ENCODE measurements at places on chromosomes 5 and 9.
A peak's percentile ranks its signal among the peaks of the same experiment; 100 is the strongest.

- no peak for ATAC-seq
Measured at GRCh38 chr5:123429993-123430392, 6.8 kb upstream of the CEP120 start.

- ATAC-seq = no peak
Measured at GRCh38 chr5:175079707-175080106, 355.3 kb downstream of the MSX2 start.

DNA sequence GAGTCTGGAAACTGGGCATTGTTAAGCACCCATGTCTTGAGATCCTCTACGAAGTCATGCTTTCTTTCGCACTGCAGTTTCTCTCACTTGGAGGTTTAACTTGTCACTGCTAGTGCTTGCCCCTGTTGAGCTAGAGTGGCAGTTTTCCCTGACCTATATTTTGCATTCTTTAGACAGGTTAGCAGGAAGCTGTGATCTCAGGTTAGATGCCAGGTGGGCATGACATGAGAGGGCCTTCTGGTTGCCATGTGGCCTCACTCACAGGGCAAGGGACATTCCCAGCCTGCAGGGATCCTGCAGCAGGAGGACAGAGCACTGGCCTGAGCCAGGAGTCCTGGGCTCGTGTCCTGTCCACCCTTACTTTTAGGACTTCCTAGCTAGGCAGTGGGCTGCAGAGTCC, 28.6 kb downstream of the SLC36A1 start:
- ATAC-seq = no peak

GRCh38 chr5:181224390-181225229, 1.5 kb downstream of the TRIM41 start:
- no peak for ATAC-seq

DNA sequence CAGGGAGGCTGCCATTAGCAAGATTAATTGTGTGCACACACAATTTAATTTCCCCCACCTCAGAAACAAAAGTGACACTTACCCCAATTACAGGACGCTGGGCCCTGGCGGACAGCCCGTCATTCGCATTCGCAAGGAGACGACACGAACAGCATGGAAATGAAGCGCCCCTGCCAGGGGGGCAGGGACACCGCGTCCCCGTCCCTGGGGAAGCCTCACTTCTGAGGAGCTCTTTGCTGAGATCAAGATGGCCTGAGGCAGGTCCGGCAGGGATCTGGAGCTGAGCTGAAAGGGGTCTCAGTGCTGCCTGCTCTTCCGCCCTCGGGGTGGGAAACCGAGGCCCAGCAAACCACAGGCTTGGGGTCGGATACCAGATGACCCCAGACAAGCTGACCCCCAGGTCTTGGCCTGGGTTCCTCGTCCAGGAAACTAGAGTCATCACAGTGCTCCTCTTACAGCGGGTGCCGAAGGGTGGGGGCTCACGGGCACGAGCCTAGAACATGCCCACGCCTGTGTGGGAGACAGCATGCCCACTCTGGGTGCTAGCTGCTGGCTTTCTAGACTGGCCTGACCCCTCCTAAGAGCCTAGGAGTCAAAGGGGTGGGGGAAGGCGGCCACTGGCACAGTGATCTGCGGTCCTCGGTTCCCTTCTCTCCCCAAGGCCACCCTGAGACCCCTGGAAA, 103.2 kb downstream of the VAV2 start:
- no peak for ATAC-seq

DNA sequence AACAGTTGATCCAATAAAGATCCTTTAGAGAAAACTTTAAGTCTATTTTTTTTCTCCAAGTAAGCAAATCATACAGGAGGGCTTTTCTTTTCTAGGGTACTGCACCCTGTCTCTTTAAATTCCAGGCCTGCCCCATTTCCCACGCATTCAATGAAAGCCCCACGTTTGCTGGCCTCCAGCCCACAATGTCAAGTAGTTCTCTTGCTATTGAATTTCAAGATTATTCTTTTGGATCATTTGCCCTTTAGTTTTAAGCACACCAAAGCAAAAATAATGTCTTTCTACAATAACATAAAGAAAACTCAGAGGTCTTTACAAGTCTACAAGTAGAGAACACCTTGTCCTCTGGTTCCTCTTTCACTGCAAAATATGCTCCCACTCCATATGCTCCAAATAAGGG, 15.6 kb downstream of the MLLT3 start:
- ATAC-seq = no peak

GRCh38 chr5:148790545-148791333, 35.7 kb upstream of the ADRB2 start:
- ATAC-seq = peak; percentile 48

- ATAC-seq = no peak
Measured at GRCh38 chr9:99773468-99774138, 48.1 kb upstream of the NR4A3 start.

DNA sequence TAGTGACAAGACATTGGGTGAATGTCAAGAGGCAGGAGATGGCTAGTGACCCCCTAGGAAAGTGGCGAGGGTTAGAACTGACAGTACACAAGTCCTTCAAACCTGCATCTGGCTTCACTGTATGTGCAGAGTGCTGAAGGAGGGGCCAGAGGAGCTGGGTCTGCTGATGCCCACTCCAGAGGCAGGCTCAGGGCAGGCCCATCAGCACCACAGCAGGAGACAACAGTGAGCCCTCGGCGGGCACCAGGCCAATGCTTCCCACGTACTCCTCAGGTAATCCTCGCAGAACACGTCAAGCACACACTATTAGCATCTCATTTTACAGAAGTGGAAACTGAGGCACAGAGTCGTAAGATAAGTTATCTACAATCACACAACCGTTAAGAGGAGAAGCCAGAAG, 76.1 kb upstream of the SH3PXD2B start:
- no peak for ATAC-seq

GRCh38 chr9:29648132-29648531, 2074.9 kb upstream of the C9orf72 start:
- ATAC-seq = no peak

GRCh38 chr5:101977729-101978345, 318.2 kb downstream of the SLCO4C1 start:
- no peak for ATAC-seq

DNA sequence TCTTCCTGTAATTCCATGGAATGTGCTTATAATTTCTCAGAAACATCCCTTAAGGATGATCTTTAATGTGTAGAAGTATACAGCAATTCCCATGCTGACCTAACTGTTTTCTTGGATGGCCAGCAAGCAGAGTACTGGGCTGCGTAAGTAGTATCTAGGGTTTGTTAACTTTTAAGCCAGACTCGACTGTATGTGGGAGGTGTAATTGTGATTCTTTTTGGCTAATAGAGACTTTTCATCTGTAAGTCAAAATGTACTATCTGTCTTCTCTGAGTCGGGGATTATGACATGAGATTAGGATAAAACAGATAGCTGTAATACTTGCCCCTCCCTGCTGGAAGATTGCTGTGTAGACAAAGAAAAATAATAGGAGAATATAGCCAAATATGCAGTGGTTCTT, 169.3 kb downstream of the SGCD start:
- no peak for ATAC-seq

GRCh38 chr9:16070455-16071145, 517.8 kb downstream of the CCDC171 start:
- ATAC-seq = no peak

DNA sequence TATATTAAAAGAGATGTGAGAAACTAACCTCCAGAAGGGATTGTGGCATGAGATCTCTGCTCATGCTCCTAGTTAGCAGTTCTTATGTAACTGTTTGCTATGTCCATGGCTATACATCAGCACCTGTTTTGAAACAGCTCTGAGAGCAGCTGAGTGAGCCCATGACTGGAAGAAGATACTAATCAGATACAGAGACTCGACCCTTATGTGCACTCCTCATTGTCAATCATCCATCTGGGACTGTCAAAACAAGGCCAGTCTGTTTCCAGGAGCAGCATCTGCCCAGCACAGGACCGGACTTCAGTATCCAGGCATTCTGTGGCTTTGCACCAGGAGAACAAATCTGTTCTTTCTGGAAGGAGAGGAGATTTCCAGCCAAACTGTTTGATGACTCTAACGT, 77.7 kb downstream of the EFNA5 start:
- no peak for ATAC-seq

- no peak for ATAC-seq
Measured at GRCh38 chr5:2172471-2172870, 289.7 kb upstream of the IRX4 start.

DNA sequence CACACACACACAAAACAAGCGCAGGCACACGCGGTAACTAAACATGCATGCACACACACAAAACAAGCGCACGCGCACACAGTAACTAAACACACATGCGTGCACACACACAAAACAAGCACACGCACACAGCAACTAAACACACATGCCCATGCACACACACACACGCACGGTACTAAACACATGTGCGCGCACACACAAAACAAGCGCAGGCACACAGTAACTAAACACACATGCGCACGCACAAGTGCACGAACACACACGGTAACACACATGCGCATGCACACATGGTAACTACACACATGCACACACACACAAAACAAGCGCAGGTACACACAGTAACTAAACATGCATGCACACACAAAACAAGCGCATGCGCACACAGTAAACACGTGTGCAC, 19.9 kb upstream of the SLC6A3 start:
- no peak for ATAC-seq

GRCh38 chr5:173003360-173003759, 19.8 kb downstream of the ATP6V0E1 start:
- ATAC-seq = no peak

DNA sequence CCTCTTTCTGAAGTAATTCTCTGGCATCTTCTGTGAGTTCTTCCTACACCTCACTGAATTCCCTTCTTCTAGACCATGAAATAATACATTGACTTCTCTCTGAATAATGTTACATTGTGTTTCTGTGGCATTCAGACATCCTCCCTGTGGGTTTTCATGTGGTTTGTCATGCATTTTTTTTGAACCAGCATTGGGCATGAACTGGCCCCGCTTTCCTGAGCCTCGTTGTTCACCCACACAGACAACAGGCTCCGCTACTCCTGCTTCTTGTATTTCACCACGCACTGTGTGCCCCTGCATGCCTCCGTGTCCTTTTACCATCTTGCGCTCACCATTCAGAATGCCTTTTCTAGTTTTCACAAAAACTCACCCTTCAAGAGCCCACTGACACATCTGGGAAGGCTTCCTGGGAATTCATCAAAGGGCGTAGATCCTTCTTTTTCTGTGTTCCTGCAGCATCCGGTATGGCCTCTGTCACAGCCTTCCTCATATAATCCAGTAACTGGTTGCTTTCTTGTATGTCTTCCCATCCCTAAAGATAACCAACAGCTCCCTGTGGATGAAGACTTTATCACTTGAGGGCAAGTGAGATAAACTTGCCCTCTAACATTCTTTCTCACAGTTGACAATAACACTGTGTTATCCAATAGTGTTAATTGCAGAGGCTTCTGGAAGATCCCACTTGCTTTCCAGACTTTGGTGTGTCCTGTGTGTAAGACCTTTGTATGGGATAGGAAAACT, 51.5 kb upstream of the ADAMTSL1 start:
- ATAC-seq = no peak

DNA sequence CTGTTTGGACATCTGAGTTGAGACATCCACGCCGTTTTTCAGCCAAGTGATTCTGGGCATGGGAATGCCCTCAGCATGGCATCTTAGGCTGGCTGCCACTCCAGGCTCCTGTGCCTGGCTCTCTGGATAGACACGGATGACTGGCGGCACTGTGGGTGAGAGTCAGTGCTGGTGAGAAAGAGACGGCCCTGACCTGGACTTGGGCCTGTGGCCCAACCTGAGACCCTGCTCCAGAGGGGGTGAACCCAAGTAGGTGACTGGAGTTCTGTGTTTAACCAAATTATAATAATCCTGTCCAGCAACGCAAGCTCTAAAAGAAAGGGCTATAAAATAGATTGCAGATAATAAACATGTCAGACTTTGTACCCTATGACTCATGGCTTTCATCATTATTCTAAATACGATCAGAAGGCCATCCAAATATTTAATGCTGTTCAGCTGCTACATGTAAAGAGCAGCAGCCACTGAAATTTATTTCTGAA, 173.9 kb downstream of the HSPA4 start:
- ATAC-seq = no peak

- ATAC-seq = no peak
Measured at GRCh38 chr5:134575316-134575715, 49.8 kb downstream of the JADE2 start.

GRCh38 chr5:106521701-106522100, 1149.0 kb downstream of the EFNA5 start:
- no peak for ATAC-seq

GRCh38 chr5:118687661-118688621, 300.4 kb downstream of the DTWD2 start:
- no peak for ATAC-seq

GRCh38 chr5:128328446-128328845, 209.6 kb downstream of the FBN2 start:
- ATAC-seq = no peak

GRCh38 chr9:112271466-112272098, 61.8 kb downstream of the PTBP3 start:
- no peak for ATAC-seq

DNA sequence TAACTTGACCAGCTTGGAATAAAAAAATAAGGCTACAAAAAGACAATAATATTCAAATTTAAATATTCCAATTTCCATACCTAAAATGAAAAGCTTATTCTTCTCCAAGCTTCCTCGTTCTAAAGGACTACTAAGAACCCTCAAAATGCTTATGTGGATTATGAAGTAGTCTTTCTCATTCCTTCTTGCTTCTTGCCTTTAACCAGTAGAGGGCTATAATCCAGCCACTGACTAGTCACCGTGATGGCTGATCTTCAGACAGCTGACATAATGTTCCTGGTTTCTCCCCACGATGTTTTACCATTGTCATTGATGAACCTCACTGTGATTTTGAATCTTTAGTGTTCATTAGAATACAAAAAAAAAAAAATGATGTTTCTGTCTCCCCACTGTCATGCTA, 515.3 kb downstream of the TLE1 start:
- no peak for ATAC-seq

DNA sequence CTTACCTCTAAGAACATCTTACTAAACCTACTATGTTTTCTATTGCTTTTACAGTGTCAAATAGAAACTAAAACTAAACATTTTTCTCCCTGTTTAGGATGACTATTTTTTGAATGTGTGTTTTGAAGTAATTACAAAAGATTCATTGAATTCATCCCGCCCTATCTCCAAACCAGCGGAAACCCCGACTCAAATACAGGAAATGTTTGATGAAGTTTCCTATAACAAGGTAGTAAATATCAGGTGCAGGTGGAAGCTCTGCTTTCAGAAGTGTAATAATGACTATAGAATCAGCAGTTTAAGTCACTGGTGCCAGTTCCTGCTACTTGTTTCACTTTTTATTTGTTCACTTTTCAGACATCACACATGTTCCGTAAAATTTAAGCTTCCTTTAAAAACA, 20.0 kb downstream of the ERAP2 start:
- peak; percentile 73 for ATAC-seq

Data from activated T-helper 17 cell treated with anti-CD3 and anti-CD28 coated beads, Interleukin-2, amount 50 U/mL, for 72 hours (primary cell).